Activated CD8-positive, alpha-beta memory T cell treated with anti-CD3 and anti-CD28 coated beads for 48 hours (primary cell): ENCODE measurements at places on chromosomes 5 and 9.

GRCh38 chr5:71969460-71969859 lies 137.8 kb upstream of the MAP1B start:
- DNase-seq, result no peak

DNA sequence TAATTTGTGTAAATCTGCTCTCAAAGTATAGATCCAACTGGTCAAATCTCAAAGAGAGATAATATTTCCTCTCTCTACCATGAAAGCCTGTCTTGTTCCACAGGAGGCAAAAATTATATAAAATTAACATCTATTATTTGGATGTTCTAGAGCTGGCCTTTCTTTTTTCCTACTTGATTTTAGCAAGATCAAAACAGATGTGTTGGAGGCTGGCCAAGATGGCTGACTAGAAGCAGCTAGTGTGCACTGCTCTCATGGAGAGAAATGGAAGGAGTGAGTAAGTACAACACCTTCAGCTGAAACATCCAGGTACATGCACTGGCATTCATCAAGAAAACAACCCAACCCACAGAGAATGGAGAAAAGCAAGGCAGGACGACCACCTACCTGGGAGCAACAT lies 298.6 kb upstream of the SLC24A2 start:
- no peak for DNase-seq

DNA sequence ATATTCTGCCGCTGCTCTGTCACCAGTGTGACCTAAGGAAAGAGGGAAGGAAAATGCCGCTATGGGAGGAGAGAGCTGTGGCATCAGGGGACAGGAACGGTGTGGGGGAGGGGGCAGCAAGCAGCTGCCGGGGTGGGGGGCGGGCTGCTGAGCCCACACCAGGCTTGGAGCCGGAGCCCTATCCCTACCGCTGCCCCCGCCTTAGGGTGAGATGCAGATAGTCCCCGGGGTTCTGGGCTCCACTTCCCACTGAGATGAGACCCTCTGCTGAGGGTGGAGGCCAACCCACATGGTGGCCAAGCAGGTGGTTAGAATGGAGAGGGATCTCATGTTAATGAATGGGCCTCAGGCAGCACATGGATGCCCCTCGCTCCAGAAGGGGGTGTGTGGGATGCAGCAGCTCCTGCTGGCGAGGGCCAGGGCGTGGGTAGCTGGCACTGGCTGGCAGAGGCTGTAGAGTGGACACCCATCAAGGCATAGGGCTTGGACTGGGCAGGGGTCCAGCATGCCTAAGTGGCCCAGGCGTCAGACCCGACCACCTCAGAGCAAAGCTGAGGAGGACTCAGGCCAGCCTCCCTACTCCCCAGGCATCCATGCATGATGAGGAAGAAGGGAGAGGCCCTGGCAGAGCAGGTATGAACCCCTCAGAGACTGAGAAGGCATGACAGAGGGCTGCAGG lies 131.5 kb downstream of the ZNF354C start:
- DNase-seq, result no peak

- no peak for DNase-seq
These were observed 90.0 kb downstream of the ARRDC3 start for GRCh38 chr5:91293131-91293530.

DNA sequence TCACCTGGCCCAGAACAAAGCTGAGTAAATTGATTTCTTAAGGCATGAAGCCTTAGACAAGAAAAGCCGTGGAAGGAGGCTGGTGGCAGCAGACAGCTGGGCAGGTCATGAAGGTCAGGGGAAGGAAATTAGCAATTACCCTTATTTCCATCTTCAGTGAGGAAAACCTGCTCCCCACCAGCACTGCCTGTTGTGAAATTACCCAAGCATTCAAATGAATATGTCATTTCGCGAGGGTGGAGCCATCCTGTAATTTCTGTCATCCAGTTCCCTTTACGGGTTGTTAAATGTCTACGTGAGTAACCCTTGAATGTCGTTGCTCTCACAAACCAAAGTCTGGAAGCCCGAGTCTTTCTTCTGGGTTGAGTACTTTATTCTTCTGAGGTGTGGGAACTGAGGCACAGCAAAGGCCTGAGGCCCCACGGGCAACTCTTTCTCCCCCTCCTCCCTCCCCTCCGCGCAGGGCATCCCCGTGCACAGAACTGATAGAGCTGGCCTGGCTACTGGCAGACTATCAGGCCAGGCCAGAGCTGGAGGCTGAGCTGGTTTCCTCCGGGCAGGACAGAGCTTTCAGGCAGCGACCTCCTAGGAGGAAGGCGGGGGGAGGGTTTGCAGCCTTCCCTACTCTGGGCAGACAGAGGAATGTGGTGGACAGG lies 22.0 kb upstream of the AK3 start:
- no peak for DNase-seq

DNA sequence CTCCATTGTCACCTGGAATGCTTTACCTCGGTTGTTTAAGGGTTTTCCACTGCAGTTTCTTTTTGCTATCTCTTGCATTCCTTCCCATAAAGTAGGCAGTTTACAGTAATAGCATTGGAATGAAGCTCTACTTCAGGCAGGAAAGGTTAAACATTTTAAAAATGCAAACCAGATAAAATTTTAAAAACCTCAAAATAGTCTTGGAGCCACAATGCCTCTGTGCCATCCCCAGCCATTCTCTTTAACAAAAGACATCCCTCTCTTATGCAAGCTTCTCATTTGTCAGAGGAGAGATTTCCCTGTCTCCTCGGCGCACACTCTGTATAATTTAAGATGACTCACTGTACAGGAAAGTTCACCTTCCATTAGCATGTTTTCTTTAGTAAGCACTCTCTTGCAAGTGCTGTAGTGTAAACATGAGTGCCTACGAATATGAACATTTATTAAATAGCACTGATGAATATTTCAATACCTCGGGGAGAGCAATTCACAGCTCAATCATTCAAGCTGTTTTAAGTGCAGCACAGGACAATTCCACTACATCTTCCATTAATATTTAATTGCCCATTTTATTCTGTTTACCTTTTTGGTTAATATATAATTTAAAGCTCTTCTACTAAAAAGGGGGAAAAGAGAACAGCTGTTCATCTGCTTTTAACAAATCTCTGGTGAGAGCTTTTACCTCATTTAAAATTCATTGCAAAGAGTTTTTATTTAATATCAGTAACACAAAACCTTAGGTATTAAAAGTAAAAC lies 343.6 kb downstream of the SPATA31D1 start:
- no peak for DNase-seq

DNA sequence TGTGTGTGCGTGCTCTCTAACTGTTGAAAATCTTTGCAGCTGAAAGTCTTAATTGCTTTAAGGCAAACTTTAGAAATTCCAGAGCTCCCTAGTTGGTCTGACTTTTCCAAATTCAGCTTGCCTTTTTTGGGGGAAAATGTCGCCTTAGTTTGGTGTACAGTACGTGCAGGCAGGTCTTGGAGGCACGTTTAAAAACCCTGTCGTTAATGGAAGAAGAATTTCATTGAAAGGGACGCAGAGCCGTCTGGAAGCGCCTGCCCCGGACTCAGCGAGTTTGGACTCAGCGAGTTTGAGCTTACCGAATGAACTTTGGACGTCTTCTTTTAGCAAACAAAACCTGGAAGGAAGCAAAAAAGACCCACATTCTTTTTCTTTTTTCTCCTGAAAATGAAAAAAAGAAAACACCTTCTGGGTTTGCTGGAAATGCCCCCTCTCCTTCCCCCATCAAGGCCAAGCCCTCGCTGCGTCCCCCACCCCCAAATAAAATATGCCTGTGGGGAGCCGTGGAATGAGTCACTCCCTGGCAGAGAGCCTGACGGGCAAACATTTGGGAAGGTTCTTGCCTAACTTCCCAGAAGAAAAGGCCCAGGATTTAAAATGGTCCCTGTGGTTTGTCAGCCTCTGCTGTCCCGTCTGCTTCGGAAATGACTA lies 1.5 kb downstream of the NEK6 start:
- no peak for DNase-seq

GRCh38 chr9:26565118-26565517 lies 327.5 kb downstream of the CAAP1 start:
- DNase-seq, result no peak

GRCh38 chr9:70053864-70054263 lies 10.2 kb downstream of the MAMDC2 start:
- no peak for DNase-seq

DNA sequence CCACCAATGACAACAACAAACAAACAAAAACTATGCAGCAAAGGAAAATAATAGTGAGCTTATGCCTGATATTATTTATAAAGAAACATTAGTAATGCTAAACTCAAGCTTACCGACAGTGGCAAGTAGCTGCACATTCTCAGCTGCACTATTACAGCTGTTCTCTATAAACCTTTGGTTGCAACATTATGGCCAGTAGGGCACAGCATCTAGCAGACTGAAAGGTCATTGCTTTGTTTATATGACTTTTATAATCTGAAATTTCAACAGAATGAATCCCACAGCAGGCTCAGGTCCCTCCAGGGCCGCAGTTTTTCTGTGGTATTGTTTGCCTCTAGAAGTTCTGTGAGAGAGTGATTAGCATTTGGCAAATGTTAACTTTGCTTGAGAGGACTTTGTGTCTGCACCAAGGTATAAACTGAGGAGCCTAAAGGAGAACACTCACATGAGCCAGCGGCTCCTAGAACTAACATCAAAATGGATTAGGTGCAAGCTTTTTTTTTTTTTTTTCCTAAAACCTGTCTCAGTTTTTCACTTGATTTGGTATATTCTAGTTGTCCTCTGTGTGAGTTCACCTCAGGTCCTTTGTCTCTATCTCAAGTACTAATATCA lies 58.3 kb downstream of the IZUMO3 start:
- DNase-seq, result no peak

DNA sequence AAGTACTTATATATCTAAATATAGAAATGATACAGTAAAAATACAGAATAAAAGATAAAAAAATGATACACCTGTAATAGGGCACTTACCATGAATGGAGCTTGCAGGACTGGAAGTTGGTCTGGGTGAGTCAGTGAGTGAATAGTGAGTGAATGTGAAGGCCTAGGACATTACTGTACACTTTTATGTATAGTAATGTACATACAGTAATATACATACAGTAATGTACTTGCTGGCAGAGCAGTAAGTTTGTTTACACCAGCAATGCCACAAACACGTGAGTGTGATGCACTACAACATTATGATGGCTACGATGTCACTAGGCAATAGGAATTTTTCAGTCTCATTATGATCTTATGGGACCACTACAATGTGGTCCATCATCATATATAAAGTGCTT lies 34.2 kb downstream of the SUSD1 start:
- no peak for DNase-seq

- DNase-seq, result no peak
These were observed 76.2 kb downstream of the NRG2 start for GRCh38 chr5:139966856-139967255.

- DNase-seq, result no peak
These were observed 40.8 kb upstream of the CKMT2 start for GRCh38 chr5:81192373-81192750.

- no peak for DNase-seq
These were observed 38.5 kb downstream of the DDX31 start for GRCh38 chr9:132631280-132631679.

DNA sequence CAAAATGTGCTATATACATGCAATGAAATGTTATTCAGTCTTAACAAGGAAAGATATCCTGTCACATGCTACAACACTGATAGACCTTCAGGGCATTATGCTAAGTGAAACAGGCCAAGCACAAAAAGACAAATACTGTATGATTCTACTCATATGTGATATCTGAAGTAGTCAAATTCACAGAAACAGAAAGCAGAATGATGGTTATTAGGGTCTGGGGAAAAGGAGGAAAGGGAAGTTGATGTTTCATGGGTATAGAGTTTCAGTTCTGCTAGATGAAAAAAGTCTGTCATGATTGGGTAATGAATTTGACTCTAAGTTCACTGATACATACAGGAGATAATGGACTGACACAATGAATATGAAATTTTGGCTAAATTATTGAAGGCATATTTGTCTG lies 11.2 kb upstream of the RIC1 start:
- DNase-seq, result no peak

- DNase-seq, result no peak
These were observed 728.5 kb upstream of the ADAMTS16 start for GRCh38 chr5:4411664-4412063.

DNA sequence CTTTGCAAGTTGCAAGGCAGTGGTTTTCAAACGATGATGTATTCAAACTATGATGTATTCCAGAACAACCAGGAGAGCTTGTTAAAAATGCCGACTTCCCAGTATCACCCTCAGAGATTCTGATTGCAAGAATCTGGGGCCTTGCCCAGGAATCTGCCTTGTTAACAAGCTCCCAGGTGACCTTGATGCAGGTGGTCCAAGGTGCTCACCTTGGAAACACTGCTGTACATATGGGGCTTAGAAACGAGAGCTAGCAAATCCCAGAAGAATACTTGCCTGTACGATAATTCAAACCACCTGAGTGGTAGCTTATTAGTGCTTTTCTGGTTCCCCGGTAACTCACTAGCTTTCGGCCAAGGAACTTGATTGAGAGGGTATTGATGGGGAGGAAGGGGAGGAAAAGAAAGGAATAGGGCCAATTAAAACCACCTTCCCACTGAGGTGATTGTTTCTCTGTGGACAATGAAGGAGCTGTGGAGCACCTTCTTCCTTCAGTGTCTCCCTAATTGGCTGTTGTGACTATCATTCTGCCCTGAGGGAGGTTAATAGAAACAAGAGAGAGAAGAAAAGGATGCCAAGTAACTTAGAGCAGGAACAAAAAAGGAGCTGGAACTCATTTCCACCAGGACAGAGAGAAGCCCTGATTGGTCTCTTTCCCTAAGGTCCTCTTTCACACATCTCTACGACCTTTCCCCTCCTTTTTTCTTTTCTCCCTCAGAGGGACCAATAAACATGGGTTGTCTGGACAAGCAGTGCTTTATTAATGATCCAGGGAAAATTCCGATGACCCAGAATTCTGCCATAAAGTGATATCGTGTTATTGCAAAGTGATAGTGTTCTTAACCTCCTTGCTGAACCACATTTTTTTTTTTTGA lies 218.8 kb downstream of the TMEM167A start:
- DNase-seq, result no peak

DNA sequence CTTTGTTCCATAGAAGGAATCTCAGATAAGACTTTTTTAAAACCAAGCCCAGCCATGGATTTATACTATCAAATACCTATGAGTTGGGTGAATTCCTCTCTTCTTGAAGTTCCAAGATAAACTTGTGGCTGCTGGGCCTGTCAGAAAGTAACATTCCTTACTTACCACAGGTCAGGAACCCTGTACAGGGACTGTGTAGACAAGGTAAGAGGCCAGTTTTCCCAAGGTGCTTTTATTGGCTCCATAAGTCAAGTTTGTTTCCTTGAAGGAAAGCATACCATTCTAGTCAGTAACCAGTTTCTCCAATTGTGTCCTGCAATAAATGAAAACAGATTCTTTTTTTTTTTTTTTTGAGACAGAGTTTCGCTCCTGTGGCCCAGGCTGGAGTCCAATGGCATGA lies 8.8 kb upstream of the CLTB start:
- no peak for DNase-seq

GRCh38 chr9:137703842-137704508 lies 85.2 kb downstream of the EHMT1 start:
- DNase-seq, result no peak

DNA sequence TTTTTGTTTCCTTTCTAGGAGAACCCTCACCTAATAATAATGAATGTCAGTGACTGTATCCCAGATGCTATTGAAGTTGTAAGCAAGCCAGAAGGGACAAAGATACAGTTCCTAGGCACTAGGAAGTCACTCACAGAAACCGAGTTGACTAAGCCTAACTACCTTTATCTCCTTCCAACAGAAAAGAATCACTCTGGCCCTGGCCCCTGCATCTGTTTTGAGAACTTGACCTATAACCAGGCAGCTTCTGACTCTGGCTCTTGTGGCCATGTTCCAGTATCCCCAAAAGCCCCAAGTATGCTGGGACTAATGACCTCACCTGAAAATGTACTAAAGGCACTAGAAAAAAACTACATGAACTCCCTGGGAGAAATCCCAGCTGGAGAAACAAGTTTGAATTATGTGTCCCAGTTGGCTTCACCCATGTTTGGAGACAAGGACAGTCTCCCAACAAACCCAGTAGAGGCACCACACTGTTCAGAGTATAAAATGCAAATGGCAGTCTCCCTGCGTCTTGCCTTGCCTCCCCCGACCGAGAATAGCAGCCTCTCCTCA lies 87.1 kb downstream of the OSMR start:
- no peak for DNase-seq
